ENCODE measurements at places on chromosomes 12 and 14.

DNA sequence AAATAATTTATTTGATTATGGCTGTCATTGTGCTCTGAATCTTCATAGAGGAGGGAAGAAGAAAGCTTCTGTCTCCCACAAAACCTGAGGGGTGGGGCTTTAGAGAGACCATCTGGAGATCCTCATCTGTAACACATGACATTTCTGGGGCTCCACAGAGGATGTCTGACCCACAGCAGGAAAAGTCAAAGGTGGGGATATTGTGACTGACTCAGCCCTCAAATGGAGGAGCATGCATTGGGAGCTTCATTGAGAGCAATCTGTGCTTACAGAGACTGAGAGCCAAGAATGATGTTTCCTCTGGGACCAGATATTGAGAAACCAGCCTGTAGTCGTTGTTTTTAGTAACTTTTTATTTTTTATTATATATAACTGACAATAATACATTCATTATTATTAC lies 158.7 kb downstream of the SYT1 start:
- DNase-seq = peak; percentile 38

DNA sequence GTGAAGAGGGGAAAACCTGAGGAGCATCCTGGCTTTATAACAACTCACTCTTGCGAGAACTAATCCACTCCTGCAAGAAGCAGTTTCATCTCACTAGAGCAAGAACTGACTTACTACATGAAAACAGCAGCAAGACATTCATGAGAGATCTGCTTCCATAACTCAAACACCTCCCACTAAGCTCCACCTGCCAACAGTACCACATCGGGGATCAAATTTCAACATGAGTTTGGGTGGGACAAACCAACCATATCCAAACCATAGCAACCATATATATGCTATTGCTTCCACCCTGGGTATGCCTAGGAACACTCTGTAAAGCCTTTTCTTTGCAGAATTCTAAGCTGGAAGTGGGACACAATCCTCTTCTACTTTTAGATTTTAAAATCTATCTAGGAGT lies 13.9 kb upstream of the AVPR1A start:
- DNase-seq = no peak

GRCh38 chr12:114779647-114780046 lies 95.7 kb upstream of the TBX3 start:
- DNase-seq = no peak

DNA sequence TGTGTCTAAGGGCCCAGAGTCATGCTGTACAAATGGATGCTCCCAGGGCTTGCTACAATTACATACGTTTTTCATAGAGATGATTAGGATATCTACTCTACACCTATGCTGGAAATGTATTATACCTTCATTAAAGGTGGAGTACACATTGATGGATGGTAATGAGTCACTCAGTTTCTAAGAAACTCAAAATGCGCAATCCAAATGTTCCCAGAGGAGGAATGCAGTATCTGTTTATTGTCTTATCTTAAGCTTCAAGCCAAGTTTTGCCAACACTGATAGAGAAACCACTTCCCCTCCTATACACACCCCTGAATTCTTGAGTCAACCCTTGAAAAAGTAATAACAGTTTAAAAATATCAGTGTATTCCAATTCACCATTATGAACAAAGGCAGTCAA lies 266.6 kb upstream of the FAR2 start:
- peak; percentile 78 for DNase-seq

- peak; percentile 39 for DNase-seq
Observed at GRCh38 chr12:28974166-28974565, 174.9 kb upstream of the FAR2 start.

DNA sequence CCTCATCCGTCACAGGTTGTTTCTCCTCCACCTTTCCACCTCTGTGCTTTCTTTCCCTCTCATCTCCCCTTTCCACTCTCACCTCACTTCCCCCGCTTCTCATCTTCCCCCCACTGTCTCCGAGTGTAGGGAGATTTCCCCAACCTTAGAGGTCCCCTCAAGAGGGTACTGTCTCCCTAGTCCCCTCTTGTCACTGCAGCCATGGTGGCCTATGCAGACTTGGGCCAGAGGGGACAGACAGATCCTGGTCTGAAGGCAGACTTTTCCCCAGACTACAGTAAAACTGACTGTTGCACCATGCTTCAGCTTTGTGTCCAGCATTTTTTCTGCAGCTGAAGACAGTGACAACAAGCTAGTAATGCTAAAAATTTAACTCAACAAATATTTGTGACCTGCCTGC lies 41.2 kb downstream of the KANSL2 start:
- DNase-seq = no peak

GRCh38 chr12:75289753-75290152 lies 40.4 kb downstream of the CAPS2 start:
- peak; percentile 59 for DNase-seq

Measured in fibroblast of the aortic adventitia (primary cell).